ENCODE measurements at places on chromosomes 1 and 21. TPM values are rescaled to one million over a fixed set of nuclear protein-coding genes. Genes with fewer than 3 reads are reported as not detected.
A peak's percentile ranks its signal among the peaks of the same experiment; 100 is the strongest.

Gene HSPA6
- total RNA-seq = 10.2 TPM

GRCh38 chr1:80171631-80172030, 1165.1 kb upstream of the ADGRL4 start:
- DNase-seq = no peak

Gene MIXL1
- total RNA-seq = not detected

- DNase-seq = no peak
These were observed 65.6 kb downstream of the RGL1 start for GRCh38 chr1:183870351-183871077.

DNA sequence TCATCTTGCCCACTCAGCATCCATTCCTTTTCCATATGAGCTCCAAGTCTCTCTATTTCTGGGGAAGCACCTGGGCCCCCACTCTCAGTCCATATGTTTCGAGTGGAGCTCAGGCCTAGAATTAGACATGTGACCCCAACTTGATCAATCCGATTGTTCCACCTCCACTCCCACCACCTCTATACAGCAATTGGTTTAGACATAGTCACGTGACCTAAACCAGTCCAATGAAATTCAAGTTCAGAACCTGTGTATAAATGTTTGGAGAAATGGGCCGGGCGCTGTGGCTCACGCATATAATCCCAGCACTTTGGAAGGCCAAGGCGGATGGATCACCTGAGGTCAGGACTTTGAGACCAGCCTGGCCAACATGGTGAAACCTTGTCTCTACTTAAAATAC, 29.6 kb upstream of the CLIC4 start:
- no peak for DNase-seq

Gene ADAMTS5
- total RNA-seq = 9.8 TPM

Gene CFAP141
- total RNA-seq = not detected

Gene CFHR4
- total RNA-seq = not detected

DNA sequence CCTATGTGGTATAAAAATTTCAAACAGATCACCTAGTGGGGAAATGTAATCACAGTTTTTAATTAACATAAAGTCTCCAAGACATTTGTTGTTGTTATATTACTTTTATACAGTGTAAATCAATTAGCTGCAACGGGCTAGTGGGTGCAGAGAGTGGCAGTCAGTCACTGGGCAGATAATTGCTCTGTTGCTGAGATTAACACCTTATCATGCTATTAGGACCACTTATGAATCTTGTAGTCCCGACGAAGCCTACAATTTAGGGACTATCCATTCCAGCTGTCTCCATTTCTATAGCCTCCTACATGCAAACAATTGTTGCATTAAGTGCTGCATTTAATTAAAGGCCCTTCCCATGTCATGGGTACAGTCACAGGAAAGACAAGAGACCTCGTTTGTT, 158.9 kb upstream of the PROX1 start:
- DNase-seq = no peak

Gene PPP1R12B
- 203 TPM for total RNA-seq

DNA sequence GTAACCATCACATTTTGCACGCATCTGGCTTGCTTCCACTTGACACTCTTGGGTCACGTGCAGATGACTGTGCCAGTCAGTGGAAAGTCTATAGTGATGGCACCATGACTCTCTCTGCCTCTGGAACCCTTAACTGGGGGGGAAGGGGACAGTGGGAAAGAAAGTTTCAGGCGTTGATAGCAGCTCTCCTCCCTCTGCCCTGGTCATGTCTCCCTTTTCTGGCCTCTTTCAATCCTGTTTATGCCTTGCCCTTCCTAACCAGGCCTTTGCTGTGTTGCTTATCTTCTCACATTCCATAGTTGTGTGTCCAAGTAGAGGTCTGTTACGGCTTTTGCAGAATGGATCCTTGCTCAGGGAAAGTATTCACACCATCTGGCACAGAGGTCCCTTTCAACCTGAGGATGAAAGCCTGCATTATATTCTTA, 93.5 kb downstream of the NRDC start:
- DNase-seq = no peak

Gene BEND5
- total RNA-seq = 17.5 TPM

- no peak for DNase-seq
These were observed 15.2 kb downstream of the SPOCD1 start for GRCh38 chr1:31800674-31800967.

Gene TOMM40L
- 11.3 TPM for total RNA-seq

GRCh38 chr1:107213225-107213624, 72.4 kb downstream of the NTNG1 start:
- DNase-seq = no peak

Gene SH2D2A
- not detected for total RNA-seq

Gene CDC42BPA
- total RNA-seq = 75.0 TPM

- no peak for DNase-seq
These were observed 20.9 kb downstream of the BATF3 start for GRCh38 chr1:212678456-212679410.

Gene SV2A
- 3.7 TPM for total RNA-seq

Gene RNF186
- total RNA-seq = not detected

Gene HRNR
- total RNA-seq = not detected

- no peak for DNase-seq
These were observed 21.0 kb upstream of the PCBP3 start for GRCh38 chr21:45622416-45623097.

Gene SOX13
- 31.3 TPM for total RNA-seq

Gene SMPDL3B
- total RNA-seq = 2.7 TPM

Gene RCSD1
- 141 TPM for total RNA-seq

Gene OR2L13
- total RNA-seq = not detected

DNA sequence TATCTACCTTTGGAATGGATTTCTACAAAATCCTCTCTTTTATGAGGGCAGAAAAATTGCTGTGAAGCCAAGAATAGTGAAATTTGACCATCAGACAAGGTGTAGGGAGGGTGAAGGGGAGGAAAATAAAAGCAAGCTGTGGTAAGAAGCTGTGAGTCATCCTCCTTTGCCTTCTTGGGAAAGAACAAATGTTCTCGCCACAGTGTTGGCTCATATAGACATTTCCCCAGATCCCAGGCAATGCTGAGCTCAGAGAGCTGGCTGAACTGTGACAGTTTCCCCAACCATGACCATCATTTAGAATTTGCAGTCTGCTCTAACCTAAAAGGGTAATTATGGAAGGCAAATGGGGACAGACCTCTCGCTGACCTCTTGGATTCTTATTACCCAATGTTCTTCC, 235.4 kb downstream of the PBX1 start:
- peak; percentile 47 for DNase-seq

DNA sequence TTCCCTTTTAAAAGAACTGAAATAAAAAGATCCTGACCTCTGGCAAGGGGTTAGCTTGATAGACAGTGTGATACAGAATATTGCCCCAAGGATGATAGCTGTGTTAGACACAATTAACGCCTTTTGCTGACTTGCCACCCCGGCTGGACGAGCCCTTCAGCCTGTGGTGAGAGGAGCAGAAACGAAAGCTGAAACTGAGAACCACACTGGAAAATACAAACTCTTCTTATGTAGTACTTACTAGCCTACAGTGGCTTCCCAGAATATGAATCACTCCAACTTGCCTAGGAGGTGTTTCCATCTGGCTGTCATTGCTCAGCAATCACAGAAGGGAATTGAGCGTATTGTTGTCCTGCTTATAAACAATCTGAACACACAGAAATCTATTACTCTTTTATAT, 22.9 kb downstream of the SAMSN1 start:
- peak; percentile 5 for DNase-seq

Gene LCE3E
- not detected for total RNA-seq

GRCh38 chr1:243791586-243792267, 58.3 kb downstream of the AKT3 start:
- no peak for DNase-seq

DNA sequence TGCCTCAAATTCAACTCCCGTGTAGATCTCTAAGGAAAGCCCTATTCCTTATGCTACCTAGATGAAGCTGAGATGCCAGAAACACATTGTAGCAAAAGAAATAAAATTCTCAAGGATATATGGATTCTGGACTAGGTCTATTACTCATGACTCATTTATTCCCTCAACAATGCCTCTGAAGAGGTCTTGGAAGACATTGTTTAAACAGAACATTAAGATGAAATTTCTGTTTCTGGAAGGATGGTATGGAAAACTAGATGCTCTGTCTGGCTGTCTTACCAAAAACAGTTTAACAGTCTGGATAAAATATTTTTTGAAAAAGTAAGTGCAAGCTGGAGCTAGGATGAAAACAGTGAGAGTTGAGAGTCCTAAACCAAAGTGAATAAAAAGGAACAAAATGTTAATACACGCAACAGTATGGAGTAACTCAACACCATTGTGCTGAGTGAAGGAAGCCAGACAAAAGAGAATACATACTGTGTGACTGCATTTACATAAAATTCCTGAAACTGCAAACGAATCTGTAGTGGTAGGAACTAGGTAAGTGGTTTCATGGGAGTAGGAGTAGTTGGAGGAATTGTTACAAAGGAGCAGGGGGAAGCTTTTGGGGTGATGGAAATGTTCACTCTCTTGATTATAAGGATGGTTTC, 59.3 kb upstream of the GNG12 start:
- peak; percentile 76 for DNase-seq

DNA sequence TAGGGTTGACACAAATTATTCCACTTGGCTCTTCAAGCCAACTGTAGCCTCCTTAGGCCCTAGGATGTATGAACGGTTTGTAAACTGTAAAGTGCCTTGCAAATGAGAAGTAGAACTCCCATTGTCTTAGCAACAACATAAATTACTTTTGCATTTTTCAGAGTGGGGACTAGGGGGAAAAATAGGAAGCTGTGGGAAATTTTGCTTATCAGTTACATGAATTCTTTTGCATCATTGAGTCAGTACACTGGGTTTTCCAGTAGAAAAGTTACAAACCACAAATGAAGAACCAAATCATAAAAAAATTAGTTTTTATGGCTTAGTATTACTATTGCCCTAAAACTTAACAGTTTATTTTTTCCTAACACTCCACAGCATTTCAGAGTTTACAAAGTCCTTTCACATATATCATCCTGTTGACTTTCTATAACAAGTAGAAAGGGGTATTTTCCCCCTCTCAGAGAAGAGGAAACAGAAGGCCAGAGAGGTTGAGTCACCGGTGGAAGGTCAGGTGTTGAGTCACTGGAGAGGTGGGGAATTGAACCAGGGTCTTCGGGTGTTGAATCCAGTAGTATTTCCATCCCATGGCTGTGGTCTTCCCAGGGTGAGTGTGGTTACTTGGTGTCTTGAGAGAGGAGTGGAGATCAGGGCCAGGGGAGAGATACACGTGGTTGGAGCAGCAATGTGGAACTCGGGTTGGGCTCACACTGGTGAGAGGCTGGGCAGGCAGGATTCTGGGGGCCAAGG, 71.9 kb upstream of the USP24 start:
- no peak for DNase-seq

DNA sequence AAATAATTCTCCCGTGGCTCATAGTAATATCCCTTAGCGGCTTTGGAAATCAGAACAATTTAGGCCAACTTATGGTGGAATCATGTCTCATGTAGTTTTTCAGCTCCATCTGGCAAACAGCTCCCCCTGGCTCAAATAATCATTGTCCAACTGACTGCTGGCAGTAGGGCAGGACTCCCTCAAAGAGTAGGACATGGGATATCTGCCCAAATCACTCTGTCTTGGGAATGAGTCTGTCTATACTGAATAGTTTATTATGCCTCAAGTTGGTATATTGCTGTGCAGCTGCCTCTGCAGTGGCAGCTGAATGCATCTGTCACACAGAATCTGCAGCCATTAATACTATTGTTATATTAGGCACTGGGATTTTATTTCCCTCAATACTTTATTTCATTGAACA, 255.7 kb downstream of the COL11A1 start:
- peak; percentile 95 for DNase-seq

DNA sequence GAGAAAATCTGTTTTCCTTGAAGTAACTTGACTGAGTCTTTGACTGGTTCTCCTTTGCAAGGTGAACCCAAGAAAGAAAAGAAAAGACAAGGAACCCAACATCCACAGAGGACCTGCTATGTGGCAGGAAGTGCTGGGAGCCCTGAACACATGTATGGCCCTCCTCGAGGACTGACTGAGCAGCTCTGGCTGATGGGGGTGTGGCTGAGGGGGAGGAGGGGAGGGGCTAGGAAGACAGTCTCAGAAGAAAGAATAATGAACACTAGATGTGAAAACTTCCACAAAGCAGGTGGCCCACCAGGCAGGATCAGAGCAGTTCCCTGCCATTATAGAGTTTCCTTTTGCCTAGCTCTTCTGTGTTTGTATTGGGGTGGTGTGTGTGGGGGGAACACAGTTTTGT, 26.1 kb downstream of the NENF start:
- no peak for DNase-seq

DNA sequence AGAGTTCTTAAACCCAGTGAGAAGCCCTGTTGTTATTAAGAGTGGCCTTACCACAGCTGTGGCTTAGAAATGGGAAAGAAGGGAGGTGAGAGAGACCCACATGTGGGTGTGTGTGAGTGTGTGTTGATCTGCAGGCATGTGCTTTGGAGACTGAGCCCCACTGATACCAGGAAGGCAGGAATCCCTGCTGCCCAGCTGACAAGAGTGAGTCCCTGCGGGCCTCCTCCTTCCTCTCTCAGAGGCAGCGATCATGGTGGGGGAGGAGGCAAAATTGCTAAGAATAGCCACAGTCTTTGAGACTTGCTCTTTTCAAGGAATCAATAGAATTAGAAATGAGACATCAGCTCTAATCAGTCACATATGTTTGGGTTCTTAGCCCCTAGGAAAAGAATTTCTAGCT, 87.0 kb upstream of the WARS2 start:
- peak; percentile 36 for DNase-seq

DNA sequence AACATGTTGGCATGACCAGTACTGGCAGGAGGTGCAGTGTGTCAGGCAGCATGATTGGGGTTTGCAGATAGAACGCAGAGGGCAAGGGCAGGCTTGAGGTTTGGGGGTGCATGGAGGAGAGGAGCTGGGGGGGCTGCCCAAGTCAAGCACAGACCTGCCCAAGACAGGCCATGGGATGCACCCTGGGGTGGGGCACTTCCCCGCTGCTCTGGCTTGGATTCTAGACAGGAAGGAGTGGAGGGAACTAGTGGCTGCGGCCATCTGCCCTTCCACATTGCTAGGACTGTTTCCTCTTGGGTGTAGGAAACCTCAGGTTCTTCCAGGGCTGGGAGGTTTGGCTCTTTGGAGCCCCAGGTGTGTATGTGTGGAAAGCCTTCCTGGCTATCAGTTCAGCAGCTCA, 3.0 kb downstream of the PDXK start:
- DNase-seq = no peak

GRCh38 chr21:37871121-37871862, 45.0 kb downstream of the KCNJ6 start:
- DNase-seq = peak; percentile 30
